ENCODE measurements at places on chromosomes 5 and 9. TPM values are rescaled to one million over a fixed set of nuclear protein-coding genes. Genes with fewer than 3 reads are reported as not detected.

GRCh38 chr9:92482329-92482728, at the start of gene ASPN:
ASPN (minus strand) TSS chr9:92482506.
- no peak for DNase-seq

GRCh38 chr5:157160001-157160400, 6.1 kb downstream of the GARIN3 start:
- DNase-seq = no peak

The DNAH5 gene
- polyA plus RNA-seq = not detected

DNA sequence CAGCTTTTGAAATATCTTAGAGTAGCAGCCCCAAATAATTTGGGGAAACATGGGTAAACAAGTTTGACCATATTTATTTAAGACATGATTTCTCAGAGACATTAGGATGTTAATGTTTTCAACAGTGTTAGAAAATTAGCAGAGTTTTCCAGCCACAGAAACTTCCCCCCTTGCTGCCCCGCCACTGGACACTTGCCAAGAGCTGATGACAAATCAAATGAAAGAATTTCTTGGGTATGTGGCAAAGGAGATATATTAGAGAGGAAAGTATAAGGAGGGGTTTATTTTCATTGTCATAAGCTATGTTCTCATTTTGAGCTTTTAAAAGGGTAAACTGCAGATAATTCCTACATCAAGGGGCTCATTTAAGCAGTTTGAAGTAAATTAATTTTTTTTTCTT, 15.9 kb downstream of the GABRA1 start:
- no peak for DNase-seq

The TGFBR1 gene
- 3.0 TPM for polyA plus RNA-seq

DNA sequence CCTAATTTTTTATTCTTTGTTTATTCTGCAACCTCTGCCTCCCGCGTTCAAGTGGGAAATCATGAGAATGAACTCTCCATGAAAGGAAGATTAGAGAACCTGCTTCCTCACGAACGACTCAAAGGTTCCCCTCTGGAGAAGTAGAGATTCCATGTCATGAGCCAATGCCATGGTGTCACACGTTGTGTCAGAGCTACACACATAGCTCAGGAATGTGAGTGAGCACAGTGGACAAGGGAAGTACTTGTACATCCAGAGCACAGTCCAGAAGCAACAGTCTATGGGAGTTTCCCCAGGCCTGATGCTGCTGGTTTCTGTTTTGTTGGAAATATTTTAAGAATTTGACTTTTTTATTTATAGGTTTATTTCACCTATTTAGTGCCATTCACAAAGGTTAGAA, 26.8 kb upstream of the PPP2CA start:
- no peak for DNase-seq

The AGXT2 gene
- not detected for polyA plus RNA-seq

- DNase-seq = no peak
Measured at GRCh38 chr9:14412775-14413174, 98.8 kb upstream of the NFIB start.

- no peak for DNase-seq
Measured at GRCh38 chr9:94269264-94269663, 10.2 kb downstream of the ZNF169 start.

The FYB1 gene
- polyA plus RNA-seq = 4.2 TPM

DNA sequence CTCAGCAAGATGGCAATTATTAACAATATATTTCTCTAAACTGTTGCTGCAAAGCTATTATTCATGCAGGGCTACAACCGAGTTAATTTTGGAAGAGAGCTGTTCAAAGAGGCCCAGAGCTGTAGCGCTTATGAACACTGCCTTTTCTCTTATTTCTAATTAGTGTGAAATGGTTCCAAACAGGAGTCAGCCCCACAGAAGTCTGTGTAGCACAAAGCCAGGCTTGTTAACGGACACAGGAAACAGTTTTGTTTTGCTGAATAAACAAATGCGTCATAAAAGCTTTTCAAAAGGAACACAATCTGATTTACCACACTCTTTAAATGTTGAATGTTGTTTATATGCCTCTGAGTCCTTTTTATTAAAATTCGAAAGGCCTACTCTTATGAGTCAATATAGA, 396.5 kb downstream of the ANXA1 start:
- no peak for DNase-seq

DNA sequence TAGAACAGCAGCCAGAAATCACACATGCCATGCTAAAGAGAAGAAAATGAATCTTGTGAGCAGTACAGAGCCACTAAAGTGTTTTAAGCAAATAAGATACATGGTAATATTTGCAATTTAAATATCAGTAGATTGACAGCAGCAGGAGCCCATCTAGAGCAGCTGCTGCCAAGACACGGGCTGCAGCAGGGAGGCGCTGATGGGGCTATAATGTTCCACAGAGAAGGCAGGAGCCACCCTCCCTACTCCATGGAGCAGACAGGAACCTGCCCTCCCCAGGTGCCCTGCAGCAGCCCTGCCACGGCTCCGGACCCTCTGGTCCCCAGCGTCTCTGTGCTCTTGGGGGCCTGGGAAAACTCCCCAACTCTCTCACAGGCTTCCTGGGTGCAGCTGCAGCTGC, 224.1 kb upstream of the ISL1 start:
- DNase-seq = no peak

The STPG3 gene
- polyA plus RNA-seq = not detected

The CA9 gene
- not detected for polyA plus RNA-seq

- no peak for DNase-seq
Measured at GRCh38 chr5:2213121-2213730, 330.5 kb upstream of the IRX4 start.

DNA sequence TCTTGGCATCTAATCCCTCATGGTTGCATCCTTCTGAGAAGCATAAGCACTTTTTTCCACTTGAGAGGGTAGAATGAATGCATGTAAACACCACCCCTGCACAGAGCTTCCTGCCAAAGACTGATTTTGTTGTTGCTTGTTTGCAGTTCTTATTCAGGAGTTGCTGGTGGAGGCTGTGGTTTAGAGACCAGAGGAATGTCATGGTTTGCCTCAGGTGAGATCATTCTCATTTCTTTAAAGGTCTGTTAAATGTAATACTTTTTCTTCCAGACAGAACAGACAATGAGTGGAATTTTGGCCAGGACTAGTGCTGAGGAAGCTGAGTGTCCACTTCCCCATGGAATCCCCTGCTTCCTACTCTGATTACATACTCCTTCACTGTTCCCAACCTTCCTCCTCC, 3.2 kb upstream of the TNC start:
- no peak for DNase-seq

DNA sequence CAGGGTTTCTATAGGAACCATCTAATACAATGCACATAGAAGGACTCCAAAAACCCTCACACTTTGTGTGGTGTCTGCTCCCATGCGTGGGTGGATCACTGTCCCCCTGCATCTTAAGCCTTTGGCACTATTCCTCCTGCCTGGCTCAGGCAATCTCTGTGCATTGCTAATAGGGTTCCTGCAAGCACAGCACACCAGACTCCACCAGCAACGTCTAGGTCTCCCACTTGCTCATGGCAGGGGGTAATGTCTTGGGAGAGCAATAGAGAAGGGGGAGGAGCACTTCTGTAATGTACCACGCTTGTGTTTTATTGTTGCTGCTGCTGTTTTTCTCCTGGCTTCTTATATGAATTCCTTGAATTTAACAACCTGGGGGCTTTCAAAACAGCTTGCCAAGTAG, 182.6 kb upstream of the GLRA1 start:
- DNase-seq = no peak

The SLC4A9 gene
- 0.10 TPM for polyA plus RNA-seq

DNA sequence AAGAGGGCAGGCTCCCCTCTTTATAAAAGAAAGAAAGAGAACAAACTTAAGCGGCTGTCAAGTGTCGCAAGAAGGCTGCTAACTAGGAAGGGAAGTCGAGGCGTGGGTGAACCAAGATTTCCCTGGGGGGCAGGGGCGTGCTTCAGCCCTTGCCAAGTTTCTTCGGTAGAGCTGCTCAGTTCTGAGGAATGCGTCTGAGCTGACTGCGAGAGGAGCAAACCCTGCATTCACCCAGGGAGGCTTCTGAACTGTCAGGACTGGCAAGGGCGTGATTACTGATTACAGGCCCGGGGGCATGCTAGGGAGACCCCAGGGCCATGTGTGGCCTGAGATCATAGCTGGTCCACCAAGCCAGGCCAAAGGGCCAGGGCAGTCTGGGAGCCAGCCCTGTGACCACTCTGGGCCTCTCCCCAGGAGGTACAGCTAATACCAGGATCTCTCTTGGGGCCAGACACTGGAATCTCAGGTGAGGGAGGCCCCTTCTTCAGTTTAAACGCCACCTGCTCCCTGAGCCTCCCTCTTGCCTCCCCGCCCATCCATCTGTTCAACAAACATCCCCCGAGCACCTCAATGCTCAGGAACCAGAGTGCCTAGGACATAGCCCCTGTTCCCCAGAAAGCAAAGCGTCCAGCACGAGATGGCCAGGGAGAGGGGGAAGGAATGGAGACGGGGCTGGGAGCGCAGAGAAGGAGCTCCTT, 30.9 kb downstream of the SARDH start:
- DNase-seq = no peak

- no peak for DNase-seq
Measured at GRCh38 chr9:134640506-134641172, 964 bp upstream of the COL5A1 start.

GRCh38 chr9:125750627-125751011, 3.4 kb downstream of the PBX3 start:
- DNase-seq = no peak

GRCh38 chr5:1662559-1663085, 137.0 kb downstream of the MRPL36 start:
- DNase-seq = no peak
